ENCODE measurements at places on chromosomes 11 and 22.

DNA sequence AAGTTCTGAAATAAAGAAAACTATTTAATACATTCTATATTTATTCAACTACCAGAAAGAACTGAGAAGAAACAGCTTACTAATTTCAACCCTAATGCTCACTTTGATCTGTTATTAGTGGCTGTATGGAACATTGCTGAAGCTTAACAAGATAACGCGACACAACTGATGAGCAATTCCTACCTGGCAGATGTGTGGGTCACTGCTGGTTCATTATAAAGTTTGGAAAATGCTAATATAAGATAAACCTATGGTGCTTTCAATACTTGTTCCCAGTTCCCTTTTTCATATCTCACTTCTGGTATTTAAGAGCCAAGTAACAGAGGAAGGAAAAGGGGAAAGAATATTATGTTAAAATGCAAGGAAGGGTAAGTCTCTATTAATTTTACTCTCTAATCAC, 10.5 kb downstream of the CTSC start:
- DNase-seq, result no peak

DNA sequence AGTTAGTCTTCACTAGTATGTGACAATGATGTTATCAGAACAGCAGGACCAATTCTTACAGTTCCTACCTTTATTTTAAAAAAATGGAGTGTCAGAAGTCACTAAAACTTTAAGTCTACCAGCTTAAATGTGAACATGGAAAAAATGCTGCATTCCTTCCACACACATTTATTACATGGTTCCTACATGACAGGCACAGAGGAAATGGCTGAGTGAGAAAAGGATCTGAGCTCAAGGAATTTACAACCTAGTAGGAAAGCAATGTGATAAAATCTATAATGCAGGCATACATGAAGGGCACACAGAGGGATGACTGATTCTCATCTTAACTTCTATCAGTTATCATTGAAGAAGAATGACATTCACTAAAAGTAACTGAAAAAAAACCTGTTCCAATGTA, 23.0 kb downstream of the CLDN25 start:
- DNase-seq, result no peak

DNA sequence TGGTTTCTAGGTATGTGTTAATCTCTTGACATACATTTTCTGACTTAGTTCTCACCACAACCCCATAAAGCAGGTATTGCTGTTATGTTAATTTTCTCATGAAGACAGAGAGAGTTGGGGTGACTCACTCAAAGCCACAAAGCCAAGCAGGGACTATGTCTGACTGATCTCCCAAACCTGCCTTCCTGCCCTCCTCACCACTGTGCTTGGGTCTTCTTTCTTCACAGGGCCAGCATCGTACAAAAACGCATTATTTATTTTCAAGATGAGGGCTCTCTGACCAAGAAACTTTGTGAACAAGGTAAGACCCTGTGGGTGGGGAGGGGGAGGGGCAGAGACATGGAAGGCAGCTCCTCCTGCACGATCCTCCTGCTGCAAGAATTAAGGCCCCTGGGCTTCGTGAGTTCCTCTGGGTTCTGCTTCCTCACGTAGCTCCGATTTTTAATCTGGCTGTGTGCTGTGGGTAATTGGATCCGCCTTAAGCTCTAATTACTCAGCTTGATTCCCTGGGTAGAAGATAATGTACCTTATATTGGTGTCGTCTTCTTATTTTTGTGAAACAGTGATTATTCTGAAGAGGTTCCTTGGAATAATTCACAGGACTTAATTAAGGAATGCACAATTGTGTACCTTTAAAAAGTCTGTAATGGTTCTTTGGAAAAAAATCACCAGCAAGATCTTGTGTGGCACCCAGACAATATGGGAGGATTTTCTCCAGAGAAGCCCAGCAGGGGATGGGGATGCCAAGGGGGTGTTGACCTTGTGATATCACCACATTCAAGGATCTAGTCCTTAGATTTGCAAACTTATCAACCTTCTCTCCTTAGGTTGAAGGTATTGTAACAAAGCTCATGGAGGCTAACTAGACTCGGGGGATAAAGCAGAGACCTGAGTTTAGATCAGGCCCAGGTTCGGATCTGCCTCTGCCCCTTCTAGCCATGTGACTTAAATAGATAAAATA, 112.9 kb downstream of the SPON1 start:
- peak; percentile 44 for DNase-seq

- no peak for DNase-seq
These were observed 49.2 kb downstream of the CWC15 start for GRCh38 chr11:94924171-94924572.

GRCh38 chr22:39444247-39444800, 12.5 kb upstream of the MGAT3 start:
- no peak for DNase-seq

- DNase-seq, result no peak
These were observed 63.4 kb downstream of the CD6 start for GRCh38 chr11:61034704-61035525.

- DNase-seq, result no peak
These were observed 20.6 kb downstream of the PARVA start for GRCh38 chr11:12397931-12398334.

- DNase-seq, result no peak
These were observed 4.9 kb downstream of the PPP1CA start for GRCh38 chr11:67396587-67397389.

- DNase-seq, result no peak
These were observed 139.5 kb upstream of the TIMP3 start for GRCh38 chr22:32661737-32662586.

- no peak for DNase-seq
These were observed 6.4 kb upstream of the LZTR1 start for GRCh38 chr22:20975541-20976290.

GRCh38 chr22:36966851-36967540, 52.3 kb downstream of the TST start:
- no peak for DNase-seq

- no peak for DNase-seq
These were observed 2.4 kb upstream of the THRSP start for GRCh38 chr11:78061088-78061920.

- DNase-seq, result no peak
These were observed 90.4 kb downstream of the FBXO7 start for GRCh38 chr22:32565002-32565339.

DNA sequence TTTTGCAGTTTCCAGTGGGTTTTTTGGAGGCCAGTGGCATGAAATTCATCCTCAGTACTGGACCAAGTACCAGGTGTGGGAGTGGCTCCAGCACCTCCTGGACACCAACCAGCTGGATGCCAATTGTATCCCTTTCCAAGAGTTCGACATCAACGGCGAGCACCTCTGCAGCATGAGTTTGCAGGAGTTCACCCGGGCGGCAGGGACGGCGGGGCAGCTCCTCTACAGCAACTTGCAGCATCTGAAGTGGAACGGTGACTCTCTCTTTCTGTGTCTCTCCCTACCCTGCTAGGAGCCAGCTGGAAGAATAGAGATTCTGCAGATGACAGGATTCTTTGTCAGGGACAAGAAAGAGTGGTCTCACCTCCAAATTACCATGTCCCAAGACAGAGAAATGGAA, 25.5 kb downstream of the EHF start:
- DNase-seq, result no peak

DNA sequence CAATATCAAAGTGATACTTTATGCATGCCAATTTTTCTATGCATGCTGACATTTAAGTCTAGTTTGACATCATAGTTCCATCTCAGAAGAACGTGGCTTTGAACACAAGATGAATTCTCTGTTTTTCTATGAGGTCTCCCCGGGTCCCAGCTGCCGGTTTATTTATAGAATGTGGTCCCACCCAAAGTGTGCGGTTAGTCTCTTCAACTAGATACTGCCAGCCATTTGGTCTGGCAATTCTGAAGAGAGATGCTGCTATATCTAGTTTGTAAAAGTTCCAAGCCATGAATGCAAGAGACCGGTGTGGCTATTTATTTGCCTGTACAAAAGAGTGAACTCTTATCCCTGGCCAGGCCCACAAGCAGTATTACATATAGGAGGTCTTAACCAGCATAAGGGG, 9.2 kb downstream of the OR5A2 start:
- no peak for DNase-seq
